Lower leg skin (tissue), 4 donors: ENCODE measurements at places on chromosomes 11 and 22.

DNA sequence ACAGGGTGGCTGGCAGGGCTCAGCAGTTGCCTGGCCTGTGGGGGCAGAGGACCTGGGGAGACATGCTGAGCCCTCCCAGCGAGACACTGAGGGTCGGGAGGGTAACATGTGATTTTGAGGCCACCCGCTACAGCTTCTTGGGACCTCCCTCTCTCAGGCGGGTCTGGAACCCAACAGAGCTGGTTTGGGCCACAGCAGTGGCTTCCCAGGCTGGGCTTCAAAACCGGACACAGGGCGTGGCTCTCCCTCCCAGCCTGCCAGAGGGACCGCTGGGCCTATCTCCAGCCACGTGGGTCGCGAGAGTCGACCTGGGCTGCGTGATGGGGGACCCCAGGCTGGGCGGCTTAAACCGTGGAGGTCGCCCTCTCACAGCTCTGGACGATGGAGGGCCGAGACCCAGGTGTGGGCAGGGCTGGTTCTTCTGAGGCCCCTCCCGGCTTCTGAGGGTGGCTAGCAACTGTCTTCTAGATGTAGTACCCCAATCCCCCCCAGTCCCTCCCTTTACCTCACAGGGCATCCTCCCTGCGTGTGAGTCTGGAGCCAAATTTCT, 91.7 kb downstream of the KCNQ1 start:
- peak; percentile 78 for DNase-seq

GRCh38 chr11:12754021-12754420, 79.8 kb downstream of the TEAD1 start:
- DNase-seq: no peak

DNA sequence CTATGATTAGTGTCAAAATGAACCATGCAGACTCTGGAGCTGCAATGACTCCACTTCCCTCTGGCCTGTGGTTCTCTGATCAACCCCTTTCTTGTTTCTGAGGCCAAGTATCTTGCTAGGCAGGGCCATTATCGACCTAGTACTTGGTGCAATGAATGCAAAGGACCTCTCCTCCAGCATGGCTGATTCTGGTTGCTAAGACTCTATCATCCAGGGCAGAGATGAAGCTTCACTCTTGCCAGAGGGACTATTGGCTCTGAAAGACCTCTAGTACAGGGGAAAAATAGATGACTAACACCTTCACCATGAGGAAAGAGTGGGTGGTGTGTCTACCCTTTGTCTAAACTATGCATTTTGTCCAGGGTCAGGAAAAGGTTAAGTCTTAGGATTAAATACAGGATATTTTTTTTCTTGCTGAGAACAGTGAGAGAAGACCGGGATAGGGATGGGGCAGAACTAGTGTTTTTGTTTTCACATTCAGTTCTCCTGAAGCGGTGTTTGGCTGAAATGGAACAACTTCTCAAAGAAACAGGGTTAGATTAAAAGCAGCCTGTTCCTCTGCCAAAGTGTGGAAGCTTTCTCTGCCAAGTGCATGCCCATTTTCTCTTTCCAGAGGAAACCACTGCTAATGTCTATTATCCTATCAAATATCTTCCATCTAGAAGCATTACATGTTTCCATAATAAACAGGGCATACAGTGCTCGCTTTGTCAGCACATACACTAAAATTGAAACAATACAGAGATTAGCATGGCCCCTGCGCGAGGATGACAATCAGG, 5.0 kb upstream of the MTFP1 start:
- DNase-seq: no peak

GRCh38 chr11:64356498-64357411, 2.2 kb upstream of the RPS6KA4 start:
- no peak for DNase-seq

DNA sequence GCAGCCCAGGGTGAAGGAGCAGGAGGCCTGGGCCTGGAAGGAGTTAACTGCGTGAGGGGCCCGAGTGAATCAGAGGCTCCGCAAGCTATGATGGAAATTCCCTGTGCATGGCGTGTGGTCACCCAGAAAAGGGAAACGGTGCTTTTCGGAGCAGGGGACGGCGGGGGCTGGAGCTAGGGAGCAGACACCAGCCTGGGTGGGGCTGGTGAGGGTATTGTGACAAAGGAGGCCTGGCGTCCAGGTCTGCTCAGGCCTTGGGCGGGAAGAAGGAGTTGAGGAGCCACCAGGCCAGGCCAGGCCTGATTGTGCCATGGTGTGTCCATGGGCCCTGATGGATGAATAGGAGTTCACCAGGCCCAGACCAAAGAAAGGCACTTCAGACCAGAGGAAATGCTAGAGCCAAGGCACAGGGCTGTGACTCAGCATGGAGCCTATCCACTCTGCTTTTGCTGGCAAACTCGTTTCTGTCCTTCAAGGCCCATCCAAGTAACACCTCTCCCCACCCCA, 12.8 kb upstream of the SPI1 start:
- DNase-seq: no peak

DNA sequence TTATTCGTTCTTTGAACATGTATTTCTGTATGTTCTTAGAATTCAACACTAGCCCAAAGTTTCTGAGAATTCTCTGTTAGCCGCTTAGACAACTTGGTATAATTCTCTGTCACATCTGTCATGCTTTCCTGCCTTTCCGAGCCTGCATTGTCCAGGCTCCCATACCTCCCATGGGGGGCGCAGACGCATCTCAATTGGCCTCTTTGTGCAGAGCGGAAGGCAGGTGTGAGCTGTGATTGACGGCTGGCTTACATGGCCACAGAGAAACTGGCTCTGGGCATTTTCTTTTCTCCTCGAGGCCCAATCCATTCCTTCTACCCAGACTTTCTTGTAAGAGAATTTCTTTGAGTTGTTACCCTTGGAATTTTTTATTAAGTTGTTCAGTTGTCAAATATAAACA, 132.7 kb upstream of the SESN3 start:
- DNase-seq: no peak

- no peak for DNase-seq
Measured at GRCh38 chr11:47620836-47621378, 21.5 kb downstream of the MTCH2 start.

- no peak for DNase-seq
Measured at GRCh38 chr22:22591348-22592299, 32.6 kb upstream of the PRAME start.

DNA sequence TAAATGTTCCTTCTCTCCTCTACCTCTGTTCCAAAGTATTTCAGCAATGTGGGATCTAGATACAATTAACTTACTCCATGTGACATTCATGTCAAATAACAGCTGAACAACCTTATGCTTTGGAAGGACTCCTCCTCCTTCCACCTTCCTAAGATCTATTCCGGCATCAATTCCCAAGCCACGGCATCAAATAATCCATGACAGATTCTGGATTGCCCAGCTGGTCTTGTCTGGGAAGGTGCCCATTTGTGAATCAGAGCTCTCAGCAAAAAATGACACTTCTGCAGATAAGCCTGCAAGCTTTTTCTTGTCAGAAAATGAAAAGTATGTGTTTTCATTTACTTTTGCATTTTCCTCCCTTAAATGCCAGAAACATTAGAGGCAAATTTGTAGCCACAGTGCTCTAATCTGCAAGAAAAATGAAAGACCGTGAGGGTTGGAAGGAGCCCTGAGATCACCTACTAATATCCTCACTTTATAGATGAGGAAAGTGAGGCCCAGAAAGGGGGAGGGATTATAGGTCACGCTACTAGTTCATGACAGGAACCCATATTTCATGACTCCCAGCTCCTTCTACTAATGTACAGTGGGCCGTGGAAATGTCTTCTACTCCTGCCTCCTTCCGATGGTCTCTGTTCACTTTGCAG, 124.0 kb downstream of the ME3 start:
- DNase-seq: no peak

GRCh38 chr22:35315855-35316745, 16.4 kb downstream of the TOM1 start:
- DNase-seq: peak; percentile 92

GRCh38 chr11:134663506-134664313, 251.7 kb upstream of the B3GAT1 start:
- peak; percentile 63 for DNase-seq

DNA sequence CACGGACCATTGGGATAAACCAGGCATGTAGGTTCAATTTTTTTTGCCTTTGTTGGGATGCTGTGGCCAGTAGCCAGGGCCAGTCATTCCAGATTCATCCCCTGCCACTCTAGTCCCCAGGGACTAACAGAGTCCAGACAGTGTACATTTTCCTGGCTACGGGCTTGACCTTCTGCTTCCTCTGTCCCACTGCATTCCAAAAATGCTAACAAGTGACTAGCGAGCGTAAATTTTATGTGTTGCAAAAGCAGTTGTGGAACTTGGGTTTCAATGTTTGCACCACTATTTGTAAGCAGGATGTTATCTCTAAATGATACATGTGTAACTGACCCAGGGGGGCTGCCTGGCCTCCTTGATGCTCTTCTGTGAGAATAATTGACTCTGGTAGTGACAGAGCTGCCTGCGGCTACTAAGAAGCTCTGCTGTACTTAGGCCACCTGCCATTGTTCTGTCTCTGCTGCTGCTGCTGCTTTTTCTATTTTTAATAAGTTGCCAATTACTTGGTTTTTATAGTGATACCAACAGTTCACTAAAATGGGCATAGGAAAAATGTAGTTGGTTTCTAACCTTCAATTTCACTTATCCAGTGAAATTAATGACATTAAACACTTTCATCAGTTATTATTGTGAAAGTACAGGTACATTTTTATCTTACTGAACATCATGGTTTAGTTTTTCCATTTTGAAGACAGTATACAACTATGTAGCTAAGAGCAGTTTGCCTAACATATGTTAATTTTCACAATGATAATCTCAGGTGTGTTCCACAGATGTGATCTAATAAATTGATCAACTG, 26.8 kb downstream of the TNRC6B start:
- DNase-seq: no peak

DNA sequence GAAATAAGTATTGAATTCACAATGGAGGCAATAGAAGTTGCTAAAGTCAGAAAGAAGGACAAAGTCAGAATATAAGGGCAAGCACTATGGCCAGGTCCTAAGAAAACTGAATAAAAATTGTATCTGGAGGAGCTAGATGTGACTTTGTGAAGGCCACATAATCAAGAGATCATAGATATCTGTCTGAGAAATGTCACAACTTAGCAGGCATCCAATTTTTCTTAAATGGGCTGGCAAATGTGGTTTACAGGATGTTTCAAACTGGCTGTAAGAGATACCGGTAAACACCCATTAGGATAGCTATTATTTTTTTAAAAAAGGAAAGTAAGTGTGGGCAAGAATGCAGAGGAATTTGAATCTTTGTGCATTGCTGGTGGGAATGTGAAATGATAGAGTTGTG, 303.1 kb upstream of the CHORDC1 start:
- DNase-seq: no peak

GRCh38 chr11:7671347-7672215, 1.7 kb downstream of the CYB5R2 start:
- no peak for DNase-seq

DNA sequence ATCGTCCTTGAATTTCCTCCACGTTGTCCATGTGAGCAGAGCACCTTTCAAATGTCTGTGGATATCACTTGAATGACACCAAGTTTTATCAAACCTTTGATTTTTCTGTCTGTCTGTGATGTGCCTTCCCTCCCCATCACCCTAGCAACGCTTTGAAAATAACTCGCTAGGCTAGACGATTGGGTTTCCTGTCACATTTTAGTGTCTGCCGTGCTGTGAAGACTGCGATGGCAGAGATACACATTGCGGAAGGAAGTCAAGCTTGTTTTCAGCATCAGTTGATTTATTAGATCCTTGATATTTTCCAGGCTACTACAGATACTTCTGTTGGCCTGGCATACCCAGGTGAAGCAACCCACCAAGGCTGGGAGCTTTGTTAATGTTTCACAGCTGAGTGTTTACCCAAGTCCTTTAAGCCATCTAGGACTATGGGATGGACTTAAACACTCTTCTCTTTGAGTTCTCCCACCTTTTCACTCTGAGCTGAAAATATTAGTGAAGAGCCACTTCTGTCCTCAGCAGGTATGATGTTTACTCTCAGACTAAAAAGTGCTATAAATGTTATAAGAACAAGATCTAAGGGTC, 93.6 kb upstream of the CD44 start:
- no peak for DNase-seq

DNA sequence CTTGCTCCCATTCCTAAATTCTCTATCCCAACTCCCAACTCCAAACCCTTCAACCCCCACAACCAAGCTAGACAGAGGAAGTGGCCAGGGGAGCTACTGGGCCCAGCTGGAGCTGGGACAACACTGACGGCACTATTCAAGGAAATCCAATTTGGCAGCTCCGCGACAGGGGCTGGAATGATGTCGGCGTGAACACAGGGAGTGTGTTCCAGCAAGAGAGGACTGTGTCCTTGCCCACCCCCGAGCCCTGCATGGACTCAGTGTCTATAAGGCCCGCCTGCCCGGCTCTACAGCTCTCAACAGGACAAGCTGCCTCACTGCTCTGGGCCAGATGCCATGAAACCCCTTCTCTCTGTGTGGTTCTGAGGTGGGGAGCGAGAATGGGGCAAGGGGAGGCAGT, 11.3 kb downstream of the PCSK7 start:
- peak; percentile 86 for DNase-seq

DNA sequence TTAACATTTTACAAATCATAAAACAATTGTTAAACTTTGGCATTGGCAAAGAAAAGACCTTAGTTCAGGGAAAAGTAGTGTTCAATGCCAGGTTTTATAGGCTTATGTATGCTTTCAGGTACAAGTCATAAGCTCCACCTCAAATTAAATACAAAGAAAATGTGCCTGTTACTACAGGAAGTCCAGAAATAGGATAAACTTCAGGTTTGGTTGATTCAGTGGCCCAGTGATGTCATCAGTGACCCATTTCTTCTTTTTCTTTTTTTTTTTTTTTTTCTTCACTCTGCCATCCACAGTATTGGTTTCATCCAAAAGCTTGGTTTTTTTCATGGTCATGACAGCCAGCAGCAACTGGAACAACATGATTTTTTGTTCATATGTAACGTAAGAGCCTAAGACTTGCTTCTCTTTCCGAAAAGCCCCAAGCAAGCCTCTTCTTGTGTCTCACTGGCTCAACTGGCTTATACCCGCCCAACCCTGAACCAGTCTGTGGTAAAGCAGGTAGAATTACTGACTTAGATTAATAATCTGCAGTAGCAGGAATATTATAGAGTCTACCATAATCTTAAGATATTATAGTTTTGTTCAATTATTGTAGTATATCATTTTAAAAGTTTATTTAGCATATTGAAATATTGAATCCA, 46.2 kb downstream of the TTC17 start:
- DNase-seq: no peak

GRCh38 chr11:68375766-68376165, 63.4 kb downstream of the LRP5 start:
- no peak for DNase-seq

GRCh38 chr22:50238755-50239154, 6.1 kb downstream of the TUBGCP6 start:
- no peak for DNase-seq

GRCh38 chr11:57834852-57835251, 73.2 kb downstream of the CTNND1 start:
- DNase-seq: no peak

GRCh38 chr11:68181719-68182451, 31.2 kb downstream of the KMT5B start:
- no peak for DNase-seq
